ENCODE measurements at places on chromosomes 1 and 21. TPM values are rescaled to one million over a fixed set of nuclear protein-coding genes. Genes with fewer than 3 reads are reported as not detected.

The RYR2 gene
- total RNA-seq: 15.2 TPM

- H3K27ac ChIP-seq: no peak overlapping the region
- no peak overlapping the region for H3K4me3 ChIP-seq
- no peak for DNase-seq
- H3K36me3 ChIP-seq: no peaks in the 10 kb centered on the region
- H3K4me1 ChIP-seq: no peaks in the 10 kb centered on the region
Observed at GRCh38 chr21:42677339-42678321, 24.2 kb downstream of the PDE9A start.

DNA sequence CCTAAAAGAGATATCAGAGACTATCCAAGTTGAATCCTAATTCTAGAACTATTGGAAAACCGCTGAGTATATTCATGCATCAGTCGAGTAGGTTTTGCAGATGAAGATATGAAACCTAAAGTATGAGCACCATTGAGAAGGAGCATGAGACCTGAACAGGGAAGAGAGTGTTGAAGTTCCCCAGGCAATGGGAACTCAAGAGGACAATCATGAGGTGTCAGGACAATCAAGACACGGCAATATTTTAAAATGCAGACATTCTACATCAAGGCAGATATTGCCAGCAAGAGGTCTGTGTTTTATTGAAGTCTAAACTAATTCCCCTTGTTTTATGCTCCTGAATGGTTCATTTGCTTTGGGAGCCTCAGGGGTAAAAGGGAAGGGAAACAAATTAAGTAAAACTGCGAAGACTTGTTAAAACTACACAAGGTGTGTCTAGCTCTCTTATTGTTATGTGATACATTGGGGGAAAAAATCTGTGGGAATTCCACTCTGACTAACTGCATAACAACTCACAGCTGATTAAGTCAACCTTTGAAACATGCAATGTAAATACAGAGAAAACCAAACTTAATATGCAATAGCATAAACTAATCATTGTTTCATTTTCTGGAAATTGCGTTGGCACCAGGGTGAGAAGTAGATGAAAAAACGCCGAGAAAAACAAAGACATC lies 347.9 kb upstream of the ADGRL2 start:
- H3K4me1 ChIP-seq: no peaks in the 10 kb centered on the region
- DNase-seq: no peak
- H3K27me3 ChIP-seq: no peaks in the 10 kb centered on the region
- H3K36me3 ChIP-seq: no peaks in the 10 kb centered on the region
- no peak overlapping the region for H3K27ac ChIP-seq

GRCh38 chr1:20483833-20484518 lies 2.0 kb downstream of the CAMK2N1 start:
- no peaks in the 10 kb centered on the region for H3K36me3 ChIP-seq
- peak overlapping the region; percentile 70 for H3K4me3 ChIP-seq
- H3K27ac ChIP-seq: no peak overlapping the region
- peaks cover 8% of the 10 kb centered on the region for H3K4me1 ChIP-seq
- DNase-seq: no peak

- H3K4me3 ChIP-seq: no peak overlapping the region
- DNase-seq: no peak
- H3K27ac ChIP-seq: no peak overlapping the region
- no peaks in the 10 kb centered on the region for H3K36me3 ChIP-seq
- H3K27me3 ChIP-seq: no peaks in the 10 kb centered on the region
Observed at GRCh38 chr1:78165816-78166215, 120.0 kb downstream of the GIPC2 start.

GRCh38 chr1:60068393-60069045 lies 5.1 kb downstream of the C1orf87 start:
- no peak overlapping the region for H3K27ac ChIP-seq
- DNase-seq: no peak
- H3K4me3 ChIP-seq: no peak overlapping the region
- H3K27me3 ChIP-seq: no peaks in the 10 kb centered on the region
- no peaks in the 10 kb centered on the region for H3K36me3 ChIP-seq

GRCh38 chr1:220124542-220124941 lies 30.6 kb downstream of the IARS2 start:
- H3K4me1 ChIP-seq: no peaks in the 10 kb centered on the region
- H3K27me3 ChIP-seq: no peaks in the 10 kb centered on the region
- H3K4me3 ChIP-seq: no peak overlapping the region
- peaks cover 26% of the 10 kb centered on the region for H3K36me3 ChIP-seq
- H3K27ac ChIP-seq: no peak overlapping the region
- DNase-seq: no peak

DNA sequence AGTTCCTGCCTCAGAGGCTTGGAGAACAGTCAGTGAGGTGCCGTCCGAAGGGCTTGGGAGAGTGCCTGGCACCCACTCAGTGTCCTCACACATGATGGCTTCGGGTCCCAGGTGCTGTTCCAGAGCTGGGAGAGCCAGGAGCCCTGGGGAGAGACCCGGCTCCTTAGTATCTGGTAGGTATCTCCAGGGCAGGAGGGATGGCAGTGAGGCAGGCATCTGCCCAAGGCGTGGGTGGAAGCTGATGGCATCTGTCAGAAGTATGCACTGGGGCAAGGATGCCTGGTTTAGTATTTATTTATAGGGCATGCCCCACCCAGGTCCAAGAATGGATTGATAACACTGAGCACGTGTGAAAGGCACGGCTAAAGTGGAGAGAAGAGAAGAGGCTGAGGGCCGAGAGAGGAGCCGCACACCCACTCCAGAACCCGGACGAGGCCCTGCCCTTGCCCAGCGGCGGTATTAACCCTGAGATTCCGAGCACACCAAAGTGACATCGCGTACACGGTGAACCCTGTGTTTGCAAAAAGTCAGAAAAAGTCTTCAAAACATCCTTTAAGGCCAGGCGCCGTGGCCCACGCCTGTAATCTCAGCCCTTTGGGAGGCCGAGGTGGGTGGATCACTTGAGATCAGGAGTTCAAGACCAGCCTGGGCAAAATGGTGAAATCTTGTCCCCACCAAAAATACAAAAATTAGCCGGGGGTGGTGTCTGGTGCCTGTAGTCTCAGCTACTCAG lies 2.4 kb downstream of the TP73 start:
- no peak for DNase-seq
- no peaks in the 10 kb centered on the region for H3K36me3 ChIP-seq
- no peak overlapping the region for H3K27ac ChIP-seq
- peaks cover 28% of the 10 kb centered on the region for H3K4me1 ChIP-seq
- no peak overlapping the region for H3K4me3 ChIP-seq

The TPM3 gene
- total RNA-seq: 254 TPM

DNA sequence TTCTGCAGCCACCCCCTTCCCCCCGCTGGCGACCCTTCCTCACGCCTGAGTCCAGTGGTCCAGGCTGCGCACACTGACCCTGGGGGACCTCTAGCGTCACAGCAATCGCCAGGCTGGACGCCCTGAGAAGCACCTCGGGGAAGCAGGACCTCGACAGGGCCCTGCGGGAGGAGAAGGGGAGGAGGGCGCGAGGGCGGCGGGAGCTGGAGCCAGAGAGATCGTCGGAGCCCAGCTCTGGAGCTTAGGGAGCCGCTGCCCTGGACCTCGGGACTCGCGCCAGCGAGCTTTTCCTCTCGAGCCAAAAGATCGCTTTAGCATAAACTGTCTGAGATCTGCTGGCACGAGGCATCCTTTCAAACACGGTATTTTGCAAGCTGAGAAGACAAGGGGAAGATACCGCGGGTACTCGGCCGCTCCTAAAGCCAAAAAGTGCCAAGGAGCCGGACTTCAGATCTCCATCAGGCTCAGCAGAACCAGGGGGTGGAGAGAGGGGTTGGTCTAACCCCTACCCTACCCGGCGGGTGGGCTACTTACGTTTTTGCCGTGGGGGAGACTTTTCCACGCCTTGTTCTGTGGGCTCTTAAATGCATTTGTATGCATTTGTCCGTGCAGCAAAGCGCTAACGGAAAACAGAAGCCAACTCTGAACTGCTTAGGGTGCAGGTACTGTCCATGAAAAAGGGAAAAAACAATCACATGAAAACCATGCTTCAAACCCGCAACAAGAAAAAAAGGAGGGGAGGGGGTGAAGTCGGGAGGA lies 586 bp downstream of the COL24A1 start:
- H3K36me3 ChIP-seq: no peaks in the 10 kb centered on the region
- peak overlapping the region; percentile 60 for H3K4me3 ChIP-seq
- no peak overlapping the region for H3K27ac ChIP-seq
- DNase-seq: no peak
- no peaks in the 10 kb centered on the region for H3K27me3 ChIP-seq

DNA sequence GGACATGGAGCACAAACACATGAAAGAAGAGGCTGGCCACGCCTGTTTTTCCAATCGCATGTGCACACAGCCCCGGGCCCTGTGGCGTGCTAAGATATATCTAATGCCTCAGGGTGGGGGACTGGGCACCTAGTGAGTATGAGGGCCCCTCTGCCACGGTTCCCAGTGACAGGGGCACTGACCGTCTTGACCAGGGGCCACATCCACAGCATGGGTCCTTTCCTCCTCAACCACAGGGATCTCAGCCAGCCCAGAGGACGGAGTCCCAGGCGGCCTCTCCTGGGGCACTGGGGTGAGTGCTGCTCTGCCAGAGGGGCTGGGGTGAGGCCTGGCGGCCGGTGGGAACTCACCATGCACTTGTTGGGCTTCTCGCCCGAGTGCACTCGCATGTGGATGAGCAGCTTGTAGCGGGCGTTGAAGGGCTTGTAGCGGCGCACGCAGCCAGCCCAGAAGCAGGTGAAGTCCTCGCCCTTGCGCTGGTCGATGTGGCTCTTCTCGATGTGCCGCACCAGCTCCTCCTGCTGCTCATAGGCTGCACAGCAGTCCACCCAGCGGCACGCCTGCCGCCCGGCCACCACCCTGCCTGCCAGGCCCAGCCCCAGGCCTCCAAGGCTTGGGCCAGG lies 134.7 kb downstream of the DMRTB1 start:
- no peak for DNase-seq
- H3K36me3 ChIP-seq: no peaks in the 10 kb centered on the region
- H3K27me3 ChIP-seq: no peaks in the 10 kb centered on the region
- H3K4me3 ChIP-seq: no peak overlapping the region
- H3K4me1 ChIP-seq: no peaks in the 10 kb centered on the region

- H3K36me3 ChIP-seq: peaks cover 4% of the 10 kb centered on the region
- no peak overlapping the region for H3K4me3 ChIP-seq
- peak; percentile 87 for DNase-seq
- peaks cover 42% of the 10 kb centered on the region for H3K4me1 ChIP-seq
Observed at GRCh38 chr1:202241376-202242079, 47.9 kb downstream of the LGR6 start.

DNA sequence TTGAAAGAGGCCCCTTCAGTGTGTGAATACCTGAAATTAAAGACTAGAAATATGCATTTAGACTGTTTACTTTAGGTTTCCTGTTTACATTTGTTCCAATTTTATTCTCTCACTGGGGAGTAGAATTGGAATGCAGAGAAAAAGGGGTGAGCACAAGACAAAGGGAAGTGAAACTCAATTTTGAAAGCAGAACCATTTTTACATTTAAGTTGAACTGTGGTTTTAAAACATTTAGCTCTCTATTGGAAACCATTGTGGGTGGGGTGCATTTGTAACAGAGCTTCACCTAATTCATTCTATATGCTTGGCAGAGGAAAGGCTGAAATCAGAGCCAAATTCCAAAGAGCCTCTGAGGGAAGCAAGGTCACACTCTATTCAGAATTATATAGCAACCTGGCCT lies 235.3 kb upstream of the C1orf105 start:
- H3K27me3 ChIP-seq: no peaks in the 10 kb centered on the region
- H3K4me1 ChIP-seq: peaks cover 13% of the 10 kb centered on the region
- no peak for DNase-seq
- H3K27ac ChIP-seq: no peak overlapping the region
- H3K4me3 ChIP-seq: no peak overlapping the region
- H3K36me3 ChIP-seq: no peaks in the 10 kb centered on the region

DNA sequence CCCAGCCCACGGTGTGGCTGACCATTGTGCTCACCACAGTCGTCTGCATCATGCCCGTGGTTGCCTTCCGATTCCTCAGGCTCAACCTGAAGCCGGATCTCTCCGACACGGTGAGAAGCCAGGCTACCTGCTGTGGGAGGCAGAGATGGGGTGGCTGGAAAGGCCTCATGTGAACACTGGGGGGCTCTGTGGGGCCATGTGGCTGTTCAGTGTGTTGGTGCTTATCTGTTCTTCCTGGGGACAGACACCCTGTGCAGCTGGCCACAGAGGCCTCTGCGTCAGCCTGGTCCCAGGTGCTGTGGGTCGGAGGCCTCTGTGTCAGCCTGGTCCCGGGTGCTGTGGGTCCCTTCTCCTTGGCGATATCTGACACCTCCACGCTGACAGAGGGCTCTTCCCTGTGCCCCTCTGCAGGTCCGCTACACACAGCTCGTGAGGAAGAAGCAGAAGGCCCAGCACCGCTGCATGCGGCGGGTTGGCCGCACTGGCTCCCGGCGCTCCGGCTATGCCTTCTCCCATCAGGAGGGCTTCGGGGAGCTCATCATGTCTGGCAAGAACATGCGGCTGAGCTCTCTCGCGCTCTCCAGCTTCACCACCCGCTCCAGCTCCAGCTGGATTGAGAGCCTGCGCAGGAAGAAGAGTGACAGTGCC lies 23.2 kb downstream of the ATP8B2 start:
- H3K4me3 ChIP-seq: no peak overlapping the region
- no peak overlapping the region for H3K27ac ChIP-seq
- DNase-seq: no peak
- H3K27me3 ChIP-seq: no peaks in the 10 kb centered on the region

DNA sequence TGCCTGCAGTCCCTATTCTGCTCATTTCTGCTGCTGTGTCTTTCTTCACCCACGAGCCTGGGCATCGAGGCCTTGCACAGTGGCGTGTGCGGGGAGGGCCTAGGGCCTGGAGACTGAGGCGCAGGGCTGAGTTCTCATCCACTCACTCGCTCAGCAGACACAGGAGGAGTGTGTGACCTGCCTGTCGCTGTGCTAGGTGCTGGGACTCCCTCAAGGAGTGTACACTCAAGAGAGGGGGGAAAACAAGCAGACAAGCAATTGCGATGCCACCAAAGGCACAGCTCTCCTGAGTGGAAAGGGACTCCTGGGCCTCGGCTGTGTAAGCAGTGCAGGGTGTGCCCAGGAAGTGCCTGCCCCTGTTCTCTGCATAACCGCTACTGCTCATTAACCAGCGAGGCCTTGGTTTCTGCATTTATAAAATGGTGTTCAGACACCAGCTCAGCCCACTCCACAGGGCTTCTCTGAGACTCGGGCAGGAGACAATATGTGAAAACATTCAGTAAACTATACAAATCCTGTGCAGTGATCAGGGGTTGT lies 4.2 kb downstream of the RD3 start:
- no peak for DNase-seq
- H3K36me3 ChIP-seq: no peaks in the 10 kb centered on the region
- no peaks in the 10 kb centered on the region for H3K4me1 ChIP-seq
- H3K4me3 ChIP-seq: no peak overlapping the region
- H3K27me3 ChIP-seq: no peaks in the 10 kb centered on the region

DNA sequence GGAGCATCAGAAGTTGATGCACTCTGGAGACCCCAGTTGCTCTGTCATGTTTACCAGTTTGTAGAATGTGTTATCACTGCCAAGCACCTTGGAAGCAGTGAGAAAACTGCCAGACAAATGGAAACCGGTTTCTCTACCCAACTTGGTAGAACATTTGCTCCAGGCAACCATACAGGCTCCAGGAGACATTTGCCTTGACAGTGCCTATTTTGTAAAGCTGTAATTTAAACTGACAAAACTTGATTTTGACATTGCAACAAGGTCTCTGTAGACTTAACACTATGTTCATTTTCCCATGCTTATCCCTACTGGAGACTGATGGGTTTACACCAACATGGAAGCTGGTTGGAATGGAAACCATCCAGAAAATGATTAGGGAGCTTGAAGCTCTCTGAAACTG lies 97.6 kb downstream of the ROR1 start:
- no peaks in the 10 kb centered on the region for H3K36me3 ChIP-seq
- no peak overlapping the region for H3K27ac ChIP-seq
- H3K4me1 ChIP-seq: peaks cover 50% of the 10 kb centered on the region
- no peak overlapping the region for H3K4me3 ChIP-seq

The ARHGEF2 gene
- 169 TPM for total RNA-seq
